Neural crest cell (in vitro differentiated cells): ENCODE measurements at places on chromosomes 12 and 14. TPM values are rescaled to one million over a fixed set of nuclear protein-coding genes. Genes with fewer than 3 reads are reported as not detected.

The FAM186B gene
- total RNA-seq = 0.28 TPM in 1 of 2 replicates, not detected in the other

The PLCZ1 gene
- not detected in 2 replicates for total RNA-seq

The SCN8A gene
- 13.0 and 13.5 TPM in 2 replicates for total RNA-seq

The SOX5 gene
- total RNA-seq = 86.6 and 86.8 TPM in 2 replicates
